ENCODE measurements at places on chromosomes 13 and 19.

GRCh38 chr13:42699912-42700311, 81.5 kb upstream of the FAM216B start:
- DNase-seq: no peak

- no peak for DNase-seq
Observed at GRCh38 chr19:7902796-7903243, 857 bp upstream of the MAP2K7 start.

- DNase-seq: no peak
Observed at GRCh38 chr13:74927823-74928222, 554.1 kb downstream of the TBC1D4 start.

GRCh38 chr19:5094768-5095567, 126.1 kb downstream of the KDM4B start:
- no peak for DNase-seq

DNA sequence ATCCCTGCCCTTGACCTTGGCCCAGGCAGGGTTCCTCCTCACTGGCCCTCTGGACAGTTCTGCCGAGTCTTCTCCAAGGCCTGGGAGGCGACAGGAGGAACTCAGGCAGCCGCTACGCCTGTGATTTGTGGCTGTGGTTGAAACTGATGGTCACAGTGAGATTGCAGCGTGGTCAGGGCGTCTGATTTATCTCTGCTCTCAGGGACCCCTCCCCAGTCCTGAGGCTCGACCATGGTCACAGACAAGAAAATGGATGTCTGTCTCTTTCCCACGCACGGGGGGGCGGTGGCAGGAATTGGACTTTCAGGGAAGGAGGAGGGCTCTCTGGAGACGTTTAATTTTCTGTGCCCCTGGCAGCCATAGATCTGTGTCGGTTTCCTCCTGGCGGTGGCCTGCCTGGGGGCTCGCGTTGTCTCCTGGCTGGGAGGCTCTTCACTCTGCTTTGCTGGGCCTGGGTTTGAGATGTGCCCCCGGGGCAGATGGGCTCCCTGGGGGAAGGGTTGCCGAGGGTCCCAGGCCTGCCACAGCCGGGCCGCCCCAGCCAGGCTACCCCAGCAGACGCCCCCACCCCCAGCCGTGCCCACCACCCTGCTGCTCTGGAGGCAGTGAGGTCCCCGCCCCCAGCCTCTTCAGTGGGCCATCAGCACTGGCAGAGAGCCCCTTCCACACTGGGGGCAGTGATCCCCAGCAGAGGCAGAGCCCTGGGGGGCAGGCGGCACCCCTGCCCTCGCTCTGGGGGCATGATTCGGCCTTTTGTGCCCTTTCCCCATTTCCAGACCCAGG, 167.4 kb downstream of the KDM4B start:
- DNase-seq: no peak

DNA sequence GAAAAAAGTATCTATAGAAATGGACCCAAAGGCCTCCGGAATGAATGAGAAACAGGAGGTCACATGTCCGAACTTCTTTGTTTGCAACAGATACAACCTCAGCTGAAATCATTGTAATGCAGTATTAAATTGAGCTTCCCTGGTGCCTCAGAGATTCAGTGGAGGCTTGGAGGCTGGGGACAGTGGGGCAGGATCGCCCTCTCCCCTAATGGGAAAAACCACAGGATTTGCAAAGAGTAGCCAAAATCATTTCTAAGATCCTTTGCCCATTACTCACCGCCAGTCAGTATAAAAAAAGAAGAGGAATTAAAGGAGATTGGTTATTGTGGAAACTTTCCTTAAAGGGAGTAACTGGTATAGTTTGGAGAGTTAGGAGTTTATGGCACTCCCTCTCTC, 30.4 kb upstream of the IRS2 start:
- DNase-seq: no peak

DNA sequence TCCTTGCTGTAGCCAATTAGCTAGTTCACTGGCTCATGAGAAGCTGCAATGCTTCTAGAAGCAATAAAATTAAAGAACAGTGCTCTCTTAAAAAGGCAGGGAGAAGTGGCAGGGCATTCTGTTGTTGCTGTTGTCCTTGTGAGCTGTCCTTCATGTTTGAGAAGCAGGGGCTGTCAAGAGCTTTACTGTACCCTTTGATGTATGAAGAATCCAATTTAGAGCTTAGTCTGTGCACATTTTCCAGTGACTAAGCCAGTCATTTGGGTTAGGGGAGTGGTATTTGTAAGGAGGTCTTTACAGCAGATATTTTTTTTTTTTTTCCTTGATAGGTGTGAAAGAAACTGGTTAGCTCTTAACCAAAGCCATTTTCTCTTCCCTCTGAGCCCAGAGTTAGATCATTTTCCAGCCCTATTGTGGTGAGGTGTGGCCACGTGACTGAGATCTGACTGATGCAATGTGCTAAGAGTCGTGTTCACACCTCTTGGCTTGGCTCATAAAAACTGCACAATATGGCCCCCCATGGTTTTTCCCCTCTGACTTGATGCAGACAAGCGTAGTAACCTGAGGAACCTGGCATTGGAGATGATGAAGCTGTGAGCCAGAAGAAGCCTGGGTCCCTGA, 309.6 kb upstream of the TMTC4 start:
- no peak for DNase-seq

GRCh38 chr13:20043207-20043925, 84.8 kb downstream of the ZMYM2 start:
- no peak for DNase-seq

DNA sequence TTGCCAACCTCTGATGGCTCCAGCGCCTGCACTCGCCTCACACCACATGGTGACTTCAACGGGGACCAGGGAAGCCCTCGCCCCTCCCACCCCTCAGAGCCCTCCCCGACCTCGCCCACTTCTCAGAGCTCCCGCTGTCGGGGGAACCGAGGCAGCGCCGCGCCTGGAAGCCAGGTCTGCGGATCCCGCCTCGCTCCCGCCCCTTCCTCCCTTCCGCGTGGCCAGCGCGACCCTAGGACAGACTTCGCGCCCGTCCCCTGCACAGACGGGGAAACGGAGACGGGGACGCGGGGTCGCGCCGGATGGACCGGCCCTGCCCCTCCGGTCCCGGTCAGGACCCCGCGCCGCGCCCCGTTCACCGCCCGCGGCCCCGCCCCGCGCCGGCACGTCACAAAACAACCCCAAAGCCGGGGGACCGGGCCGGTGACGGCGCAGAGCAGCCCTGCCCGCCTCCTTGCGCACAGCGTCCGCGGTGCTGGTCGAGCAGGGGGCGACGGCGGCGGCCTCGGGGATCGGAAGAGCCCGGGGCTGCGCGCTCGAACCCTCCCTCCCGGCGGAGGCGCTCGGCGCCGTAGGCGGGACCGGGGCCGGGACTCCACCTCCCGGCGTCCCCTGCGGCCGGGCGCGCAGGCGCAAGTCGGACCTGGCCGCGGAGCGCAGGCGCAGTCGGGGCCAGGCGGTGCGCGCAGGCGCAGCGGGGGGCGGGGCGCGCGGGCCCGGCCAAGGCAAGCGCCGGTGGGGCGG, 379 bp upstream of the CDC34 start:
- DNase-seq: peak; percentile 90

DNA sequence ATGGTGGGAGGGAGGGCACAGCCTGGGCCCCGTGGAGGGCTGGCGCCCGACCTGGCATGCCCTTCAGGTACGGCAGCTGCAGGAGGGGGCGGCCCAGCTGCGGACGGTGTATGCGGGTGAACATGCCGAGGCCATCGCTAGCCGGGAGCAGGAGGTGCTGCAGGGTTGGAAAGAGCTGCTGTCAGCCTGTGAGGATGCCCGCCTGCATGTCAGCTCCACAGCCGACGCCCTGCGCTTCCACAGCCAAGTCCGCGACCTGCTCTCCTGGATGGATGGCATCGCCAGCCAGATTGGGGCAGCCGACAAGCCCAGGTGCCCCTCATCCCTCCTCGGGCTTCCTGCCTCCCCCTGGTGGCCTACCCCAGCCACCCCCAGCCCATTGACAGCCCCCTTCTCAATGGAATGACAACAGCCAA, 16.6 kb upstream of the SHKBP1 start:
- DNase-seq: no peak

GRCh38 chr13:60210510-60211330, 47.0 kb upstream of the DIAPH3 start:
- DNase-seq: no peak

DNA sequence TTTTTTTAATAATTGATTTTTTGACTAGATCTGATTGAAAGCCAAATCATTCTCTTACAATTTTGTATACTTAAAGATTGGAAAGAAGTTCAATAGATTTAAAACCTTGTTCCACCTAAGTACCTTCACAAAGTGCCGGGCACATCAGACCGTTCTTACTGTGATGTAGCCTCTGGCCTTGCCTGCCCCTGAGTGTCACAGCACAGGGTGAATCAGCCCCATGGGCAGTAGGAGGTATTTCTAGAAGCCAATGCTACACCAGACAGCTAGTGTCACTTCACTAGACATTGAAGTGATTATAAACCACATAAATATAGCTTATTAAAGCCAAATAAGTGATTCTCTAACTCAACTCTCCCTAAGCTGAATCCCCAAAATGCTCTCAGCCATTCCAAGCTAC, 131.3 kb downstream of the LACC1 start:
- no peak for DNase-seq

DNA sequence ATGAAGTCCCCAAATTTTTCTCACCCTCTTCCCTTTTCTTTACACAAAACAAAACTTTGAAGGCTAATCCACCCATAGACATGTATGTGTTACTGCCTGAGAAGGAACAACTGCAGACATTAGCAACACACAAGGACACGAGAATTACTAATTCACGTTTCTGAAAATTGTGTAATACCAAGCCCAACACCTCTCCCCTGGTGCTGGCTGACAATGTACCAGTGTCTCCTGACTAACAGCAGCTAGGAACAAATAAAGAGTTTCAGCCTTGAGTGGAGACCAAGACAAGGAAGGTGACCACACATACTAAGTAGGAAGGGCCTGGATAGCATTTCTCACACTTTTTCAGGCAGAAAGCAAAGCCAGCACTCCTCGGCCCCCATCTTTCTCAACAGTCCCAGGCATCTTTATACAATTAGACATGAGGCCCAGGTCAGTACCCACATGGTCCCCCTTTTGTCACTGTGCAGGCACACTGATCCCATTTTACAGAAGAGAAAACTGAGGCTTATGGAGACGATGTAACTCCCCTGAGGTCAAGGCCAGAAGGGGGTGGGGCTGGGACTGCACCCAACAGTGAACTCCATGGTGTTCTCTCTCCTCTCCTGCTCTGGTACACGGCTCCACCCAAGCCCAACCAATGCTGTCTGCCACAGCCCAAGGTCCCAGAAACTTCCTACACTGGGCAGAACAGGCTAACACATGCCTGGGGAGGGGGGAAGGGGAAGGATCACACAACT, 8.7 kb downstream of the BRD4 start:
- no peak for DNase-seq

GRCh38 chr19:14363183-14364097, 17.8 kb upstream of the ADGRE5 start:
- DNase-seq: peak; percentile 62

GRCh38 chr19:13152356-13152973, 2.3 kb downstream of the IER2 start:
- no peak for DNase-seq

- DNase-seq: peak; percentile 50
Observed at GRCh38 chr19:6963937-6964336, 57.3 kb downstream of the MBD3L2B start.

- DNase-seq: no peak
Observed at GRCh38 chr13:32889986-32890565, 126.1 kb upstream of the KL start.

- no peak for DNase-seq
Observed at GRCh38 chr13:90868321-90868920, 479.1 kb upstream of the MIR17HG start.

DNA sequence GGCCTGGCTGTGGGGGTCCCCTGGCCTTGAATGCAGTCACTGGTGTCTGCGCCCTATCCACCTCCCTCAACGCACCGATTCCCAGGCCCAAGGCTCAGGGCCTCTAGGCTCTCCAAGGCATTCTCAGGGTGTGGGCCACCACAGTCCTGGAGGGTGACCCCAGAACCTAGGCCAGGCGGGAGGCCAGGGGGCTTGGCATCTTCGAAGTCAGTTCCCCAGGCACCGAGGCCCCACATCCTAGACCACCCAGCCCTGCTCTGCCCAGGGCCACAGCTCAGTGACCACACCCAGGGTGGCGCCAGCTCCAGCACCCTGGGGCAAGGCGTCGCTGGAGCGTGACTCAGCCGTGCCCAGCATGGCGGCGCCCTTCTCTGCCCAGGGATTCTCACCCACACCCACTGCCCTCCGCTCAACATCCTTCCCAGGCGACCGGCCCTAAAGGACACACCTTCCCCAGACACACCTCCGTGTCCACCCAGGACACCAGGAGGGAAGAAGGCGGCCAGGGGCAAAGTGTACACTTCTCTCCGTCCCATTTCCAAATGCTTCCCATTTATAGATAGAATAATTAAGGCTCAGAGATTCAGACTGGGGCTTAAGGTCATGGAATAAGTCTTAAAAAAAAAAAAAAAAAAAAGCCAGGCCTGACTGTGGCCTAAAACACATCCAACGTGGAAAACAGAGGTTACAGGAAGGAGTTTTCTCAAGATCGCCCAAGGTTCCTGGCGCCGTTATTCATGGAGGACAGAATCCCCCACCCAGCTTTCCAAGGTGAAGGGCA, 36.4 kb upstream of the NANOS3 start:
- peak; percentile 79 for DNase-seq

- DNase-seq: no peak
Observed at GRCh38 chr13:112831196-112831595, 137.8 kb upstream of the MCF2L start.

- DNase-seq: no peak
Observed at GRCh38 chr19:55704494-55705245, 29.6 kb downstream of the EPN1 start.

GRCh38 chr13:74184283-74184682, 50.1 kb upstream of the KLF12 start:
- DNase-seq: no peak

DNA sequence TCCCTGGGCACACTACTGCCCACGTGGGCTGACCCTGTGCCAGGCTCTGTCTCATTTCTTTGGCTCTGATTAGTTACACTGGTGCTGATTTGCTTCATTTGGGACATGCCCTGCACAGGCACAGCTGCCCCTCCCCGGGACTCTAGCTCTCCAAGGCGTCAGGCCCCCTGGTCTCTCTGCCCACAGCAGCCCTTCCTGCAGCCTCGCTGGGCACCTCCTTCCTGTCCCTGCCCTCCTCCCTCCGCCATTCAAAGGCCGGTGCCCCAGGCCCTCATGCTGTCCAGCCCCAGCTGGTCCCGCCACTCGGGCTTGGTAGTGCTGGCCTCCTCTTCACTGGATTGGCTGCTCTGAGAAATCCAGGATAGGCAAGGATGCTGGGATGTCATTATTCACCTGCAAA, 73.1 kb downstream of the ERICH6B start:
- DNase-seq: no peak
